ENCODE measurements at places on chromosomes 3 and 15.
A peak's percentile ranks its signal among the peaks of the same experiment; 100 is the strongest.

DNA sequence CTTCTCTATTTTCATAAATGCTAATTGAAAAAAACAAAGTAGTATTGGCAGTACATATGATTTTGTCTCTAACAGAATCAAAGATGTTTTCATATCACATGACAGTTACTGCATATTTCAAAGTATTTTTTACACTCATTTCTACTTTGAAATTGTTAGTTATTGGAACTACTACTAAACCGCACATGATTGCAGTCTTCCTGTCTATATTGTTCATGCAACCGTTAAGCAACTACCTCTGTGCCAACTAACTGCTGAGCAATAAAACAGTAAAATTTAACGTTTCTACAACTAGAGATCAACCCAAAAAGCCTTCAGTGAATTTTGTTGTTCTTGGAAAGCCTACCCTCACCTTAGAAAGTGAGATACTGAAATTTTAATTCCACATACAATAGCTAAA lies 64.2 kb downstream of the DMXL2 start:
- no peak for DNase-seq

GRCh38 chr3:157132936-157133335 lies 27.0 kb downstream of the CCNL1 start:
- no peak for DNase-seq

GRCh38 chr3:184498986-184499606 lies 62.5 kb upstream of the EPHB3 start:
- no peak for DNase-seq

DNA sequence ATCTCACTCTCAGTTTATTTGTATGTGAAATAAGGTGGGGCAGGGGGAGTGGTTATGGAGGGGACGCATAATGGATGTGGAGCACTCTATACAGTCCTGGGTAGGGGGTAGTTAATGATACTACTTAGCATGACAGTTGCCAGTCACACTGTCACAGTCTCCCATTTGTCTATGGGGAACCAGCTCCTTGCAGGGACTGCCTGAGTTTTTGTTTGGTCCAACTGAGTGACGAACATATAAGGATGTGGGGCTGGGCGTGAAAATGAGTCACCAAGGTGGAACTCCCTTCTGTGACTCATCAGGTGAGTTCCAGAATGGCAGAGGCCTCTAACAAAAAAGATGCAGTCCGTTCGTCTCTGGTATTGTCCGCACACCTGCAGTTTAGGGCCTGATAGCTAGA lies 235.3 kb upstream of the ST8SIA2 start:
- peak; percentile 91 for DNase-seq

Measured in RWPE1 (cell line).